ENCODE measurements at places on chromosomes 7 and 10.

DNA sequence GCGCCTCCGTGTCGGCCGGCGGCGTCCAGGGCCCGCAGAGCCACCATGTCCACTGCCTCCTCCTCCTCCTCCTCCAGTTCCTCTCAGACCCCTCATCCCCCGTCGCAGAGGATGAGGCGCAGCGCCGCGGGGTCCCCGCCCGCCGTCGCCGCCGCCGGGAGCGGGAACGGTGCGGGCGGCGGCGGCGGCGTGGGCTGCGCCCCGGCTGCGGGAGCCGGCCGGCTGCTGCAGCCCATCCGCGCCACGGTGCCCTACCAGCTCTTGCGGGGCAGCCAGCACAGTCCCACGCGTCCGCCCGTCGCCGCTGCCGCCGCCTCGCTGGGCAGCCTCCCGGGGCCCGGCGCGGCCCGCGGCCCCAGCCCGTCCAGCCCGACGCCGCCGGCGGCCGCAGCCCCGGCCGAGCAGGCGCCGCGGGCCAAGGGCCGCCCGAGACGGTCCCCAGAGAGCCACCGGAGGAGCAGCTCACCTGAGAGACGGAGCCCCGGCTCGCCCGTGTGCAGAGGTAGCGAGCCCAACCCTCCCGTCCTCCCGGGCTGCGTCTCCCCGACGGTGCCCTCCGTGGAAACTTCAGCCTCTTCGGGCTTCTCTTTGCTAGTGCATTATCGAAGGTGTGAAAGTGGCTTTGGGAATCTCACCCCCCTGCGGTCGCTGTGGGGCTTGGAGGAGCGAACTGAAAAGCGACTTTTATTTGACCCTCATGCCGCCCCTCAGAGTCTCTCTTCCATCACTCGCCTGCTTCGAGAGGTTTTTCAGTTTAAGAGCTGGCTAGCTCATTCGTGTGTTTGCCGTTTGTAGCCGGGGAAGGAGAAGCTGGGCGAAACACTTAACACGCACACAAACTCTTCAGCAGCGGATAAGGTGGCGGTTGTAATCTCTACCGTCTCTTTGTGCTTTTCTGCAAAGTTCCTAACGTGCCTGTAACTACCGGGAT lies 975 bp downstream of the GLCCI1 start:
- DNase-seq: peak; percentile 79

GRCh38 chr7:2257046-2257551 lies 15.1 kb downstream of the NUDT1 start:
- DNase-seq: no peak

GRCh38 chr10:5013385-5013784 lies 9.7 kb upstream of the AKR1C2 start:
- DNase-seq: no peak

- DNase-seq: no peak
Observed at GRCh38 chr10:131817866-131818509, 82.8 kb upstream of the PPP2R2D start.

DNA sequence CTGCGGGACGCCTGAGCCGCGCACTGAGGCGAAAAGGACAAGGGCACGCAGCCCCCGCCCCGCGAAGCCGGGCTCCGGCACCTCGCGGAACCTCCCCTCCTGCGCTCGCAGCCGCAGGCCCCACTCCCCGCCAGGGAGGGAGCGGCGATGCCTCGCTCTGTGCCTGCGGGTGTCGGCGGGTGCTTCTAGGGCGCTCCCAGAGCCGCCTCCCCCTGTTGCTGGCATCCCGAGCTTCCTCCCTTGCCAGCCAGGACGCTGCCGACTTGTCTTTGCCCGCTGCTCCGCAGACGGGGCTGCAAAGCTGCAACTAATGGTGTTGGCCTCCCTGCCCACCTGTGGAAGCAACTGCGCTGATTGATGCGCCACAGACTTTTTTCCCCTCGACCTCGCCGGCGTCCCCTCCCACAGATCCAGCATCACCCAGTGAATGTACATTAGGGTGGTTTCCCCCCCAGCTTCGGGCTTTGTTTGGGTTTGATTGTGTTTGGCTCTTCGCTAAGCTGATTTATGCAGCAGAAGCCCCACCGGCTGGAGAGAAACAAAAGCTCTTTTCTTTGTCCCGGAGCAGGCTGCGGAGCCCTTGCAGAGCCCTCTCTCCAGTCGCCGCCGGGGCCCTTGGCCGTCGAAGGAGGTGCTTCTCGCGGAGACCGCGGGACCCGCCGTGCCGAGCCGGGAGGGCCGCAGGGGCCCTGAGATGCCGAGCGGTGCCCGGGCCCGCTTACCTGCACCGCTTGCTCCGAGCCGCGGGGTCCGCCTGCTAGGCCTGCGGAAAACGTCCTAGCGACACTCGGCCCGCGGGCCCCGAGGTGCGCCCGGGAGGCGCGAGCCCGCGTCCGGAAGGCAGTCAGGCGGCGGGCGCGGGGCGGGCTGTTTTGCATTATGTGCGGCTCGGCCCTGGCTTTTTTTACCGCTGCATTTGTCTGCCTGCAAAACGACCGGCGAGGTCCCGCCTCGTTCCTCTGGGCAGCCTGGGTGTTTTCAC lies 519 bp downstream of the ITGB8 start:
- DNase-seq: peak; percentile 44

- DNase-seq: no peak
Observed at GRCh38 chr7:4080954-4081353, 601.1 kb upstream of the FOXK1 start.

DNA sequence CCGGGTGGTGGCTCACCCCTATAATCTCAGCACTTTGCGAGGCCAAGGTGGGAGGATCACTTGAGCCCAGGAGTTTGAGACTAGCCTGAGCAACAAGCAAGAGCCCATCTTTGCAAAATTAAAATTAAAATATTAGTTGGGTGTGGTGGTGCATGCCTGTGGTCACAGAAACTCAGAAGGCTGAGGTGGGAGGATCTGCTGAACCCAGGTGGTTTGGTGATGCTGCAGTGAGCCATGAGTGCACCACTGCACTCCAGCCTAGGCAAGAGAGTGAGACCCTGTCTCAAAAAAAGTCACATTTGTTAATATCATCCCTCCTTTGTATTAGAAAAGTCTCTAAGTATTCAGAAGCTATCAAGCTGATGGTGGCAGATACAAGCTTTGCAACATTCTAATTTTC lies 317.5 kb downstream of the ANKRD30A start:
- DNase-seq: no peak

DNA sequence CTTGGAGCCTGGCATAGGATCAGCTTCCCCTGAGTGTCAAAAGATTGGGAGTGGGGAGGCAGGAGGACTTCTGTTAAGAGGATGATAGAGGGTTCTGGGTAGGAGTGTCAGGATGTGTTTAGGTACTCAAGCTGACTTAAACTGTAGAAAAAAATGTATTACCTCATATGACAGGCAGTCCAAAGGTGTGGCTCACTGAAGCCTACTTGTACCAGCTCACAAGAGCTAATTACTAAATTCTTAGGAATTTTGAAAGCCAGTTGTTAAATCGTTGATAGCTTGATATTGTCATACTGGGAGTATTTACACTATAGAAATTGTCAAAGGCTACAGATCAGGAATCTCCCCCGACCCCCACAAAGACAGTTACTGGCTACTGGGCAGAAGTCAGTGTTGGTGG lies 32.1 kb downstream of the FAS start:
- DNase-seq: no peak

- DNase-seq: no peak
Observed at GRCh38 chr7:49789736-49790135, 16.3 kb downstream of the VWC2 start.

- DNase-seq: no peak
Observed at GRCh38 chr10:49609006-49609282, 1.2 kb upstream of the SLC18A3 start.

DNA sequence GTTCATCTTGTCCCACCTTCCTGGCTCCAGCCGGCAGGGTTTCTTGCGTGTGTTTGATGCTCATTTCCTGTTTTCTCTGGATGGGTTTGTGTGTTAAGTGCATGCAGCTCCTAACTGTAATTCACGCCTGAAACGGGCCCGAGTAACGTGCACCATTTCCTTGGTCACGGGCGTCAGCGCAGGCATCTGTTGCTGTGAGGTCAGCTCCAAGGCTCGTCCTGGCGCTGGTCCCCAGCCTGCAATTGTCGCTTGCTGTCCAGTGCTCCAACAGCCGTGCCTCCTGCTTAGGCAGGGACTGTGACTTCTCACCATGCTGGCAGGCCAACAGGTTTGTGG lies 201.1 kb downstream of the GLRX3 start:
- no peak for DNase-seq

- no peak for DNase-seq
Observed at GRCh38 chr7:135822376-135822775, 73.8 kb upstream of the FAM180A start.

DNA sequence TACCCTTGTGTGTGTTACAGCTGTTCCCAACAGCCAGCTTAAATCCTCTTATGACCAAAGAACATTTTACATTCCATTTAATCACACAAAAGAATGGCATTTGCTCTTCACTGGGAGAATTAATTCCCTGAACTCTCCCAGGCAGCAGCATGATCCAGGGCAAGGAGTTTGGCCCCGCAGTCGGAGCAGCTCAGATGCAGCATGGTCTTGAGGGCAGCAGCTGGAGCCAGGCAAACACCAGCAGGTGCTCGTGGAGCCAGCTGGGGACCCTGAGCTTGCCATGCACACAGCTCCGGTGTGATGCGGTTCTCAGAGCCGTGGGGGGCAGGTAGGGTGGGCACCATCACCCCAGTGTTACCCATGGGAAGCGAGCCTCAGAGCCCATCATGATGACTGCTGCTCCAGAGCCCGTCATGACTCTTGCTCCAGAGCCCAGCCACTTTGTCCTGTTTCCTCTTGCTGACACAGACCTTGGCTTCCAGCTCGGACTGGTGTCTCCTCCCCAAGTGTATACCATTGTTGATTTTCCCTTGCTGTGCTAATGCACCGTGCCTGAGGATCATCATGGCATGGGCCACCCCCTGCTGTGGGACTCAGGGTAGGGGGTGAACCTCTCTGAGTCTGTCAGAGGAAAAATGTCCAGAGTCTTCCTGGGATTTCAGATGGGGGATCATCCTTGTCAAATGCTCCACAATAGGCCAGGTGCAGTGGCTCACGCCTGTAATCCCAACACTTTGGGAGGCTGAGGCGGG lies 75.8 kb downstream of the ZRANB1 start:
- no peak for DNase-seq

DNA sequence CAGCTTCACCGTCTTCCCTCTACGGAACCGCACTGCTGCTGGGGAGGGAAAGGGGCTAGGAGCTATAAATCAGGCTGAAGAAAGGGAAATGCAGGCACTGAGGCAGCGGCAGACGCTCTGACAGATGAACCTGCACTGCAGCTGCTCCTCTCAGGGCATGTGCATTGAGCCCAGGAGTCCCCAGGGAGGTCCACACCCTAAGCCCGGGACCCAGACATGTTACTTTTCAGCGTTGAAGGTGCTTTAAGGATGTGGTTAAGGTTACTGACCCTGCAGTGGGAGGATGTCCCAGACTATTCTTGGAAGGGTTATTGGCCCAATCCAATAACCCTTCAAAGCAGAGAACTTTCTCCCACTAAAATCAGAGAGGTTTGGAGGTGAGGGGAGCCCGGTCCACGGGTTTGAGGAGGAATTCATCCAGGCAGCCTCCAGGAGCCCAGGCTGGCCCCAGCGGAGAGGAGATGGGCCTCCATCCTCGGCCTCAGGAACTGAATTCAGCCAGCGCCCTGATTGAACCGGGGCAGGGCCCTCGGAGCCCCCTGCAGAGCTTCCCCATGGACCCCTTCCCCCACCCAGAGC lies 75.4 kb downstream of the ADARB2 start:
- no peak for DNase-seq

DNA sequence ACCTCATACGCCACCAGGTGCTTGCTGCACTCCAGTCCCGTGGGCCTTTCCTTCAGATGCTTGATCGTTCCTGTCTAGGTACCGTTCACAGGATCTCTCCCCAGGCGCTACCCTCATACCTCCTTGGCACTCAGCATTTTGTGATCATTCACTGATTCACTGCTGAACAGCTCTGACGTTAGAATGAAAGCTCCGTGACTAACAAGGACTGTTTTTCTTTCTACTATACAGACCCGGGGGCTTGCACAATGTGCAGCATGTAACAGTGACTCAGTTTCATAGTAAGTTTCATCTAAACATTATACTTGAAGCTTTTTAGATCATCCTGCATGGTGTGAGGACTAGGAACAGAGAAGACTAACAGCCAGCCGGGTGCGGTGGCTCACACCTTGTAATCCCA lies 20.6 kb downstream of the KIN start:
- DNase-seq: no peak

DNA sequence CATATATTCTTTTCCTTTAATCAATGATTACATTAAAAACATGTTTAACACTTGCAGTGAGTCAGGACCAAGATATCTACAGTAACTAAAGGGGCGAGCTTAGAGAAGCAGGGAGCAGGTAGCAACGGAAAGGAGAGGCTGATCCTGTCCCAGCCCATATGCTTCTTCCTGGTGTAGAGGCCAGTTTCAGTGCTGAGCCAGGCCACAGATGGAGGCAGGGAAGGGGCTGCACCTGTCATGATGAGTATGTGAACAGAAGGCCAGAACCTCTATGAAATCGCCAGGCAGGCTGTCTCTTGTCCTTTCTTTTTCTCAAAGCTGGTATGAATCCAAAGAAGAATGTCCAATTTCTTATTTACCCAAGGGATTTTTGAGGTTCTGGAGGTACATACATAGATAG lies 16.3 kb downstream of the REEP3 start:
- no peak for DNase-seq

GRCh38 chr7:150356265-150356897 lies 12.2 kb upstream of the REPIN1 start:
- peak; percentile 54 for DNase-seq

DNA sequence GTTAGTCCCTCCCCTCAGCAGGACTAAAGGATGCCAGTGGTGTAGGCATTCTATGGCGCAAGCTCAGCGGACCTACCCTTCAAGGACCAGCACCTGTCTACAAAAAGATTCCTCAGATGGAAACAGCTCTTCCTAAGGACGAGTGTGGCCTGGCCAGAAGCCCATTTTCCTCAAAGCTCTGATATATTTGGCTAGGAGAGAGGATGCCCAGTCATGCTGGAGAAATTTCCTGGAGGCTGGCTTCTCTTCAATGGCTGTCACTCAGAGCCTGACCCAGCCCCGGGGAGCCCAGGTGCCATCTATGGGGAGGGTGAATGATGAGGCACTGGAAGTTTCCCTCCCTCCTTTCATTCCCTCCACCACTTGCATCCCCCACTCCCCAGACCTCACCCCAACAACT lies 111.5 kb downstream of the PLXNA4 start:
- no peak for DNase-seq

DNA sequence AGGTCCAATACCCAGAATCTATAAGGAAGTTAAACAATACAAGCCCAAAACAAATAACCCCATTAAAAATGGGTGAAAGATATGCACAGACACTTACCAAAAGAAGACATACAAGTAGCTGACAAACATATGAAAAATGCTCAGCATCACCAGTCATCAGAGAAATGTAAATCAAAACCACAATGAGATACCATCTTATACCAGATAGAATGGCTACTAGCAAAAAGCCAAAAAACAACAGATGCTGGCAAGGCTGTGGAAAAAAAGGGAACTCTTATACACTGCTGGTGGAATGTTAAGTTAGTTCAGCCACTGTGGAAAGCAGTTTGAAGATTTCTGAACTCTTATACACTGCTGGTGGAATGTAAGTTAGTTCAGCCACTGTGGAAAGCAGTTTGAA lies 331.1 kb downstream of the KIF20B start:
- no peak for DNase-seq

DNA sequence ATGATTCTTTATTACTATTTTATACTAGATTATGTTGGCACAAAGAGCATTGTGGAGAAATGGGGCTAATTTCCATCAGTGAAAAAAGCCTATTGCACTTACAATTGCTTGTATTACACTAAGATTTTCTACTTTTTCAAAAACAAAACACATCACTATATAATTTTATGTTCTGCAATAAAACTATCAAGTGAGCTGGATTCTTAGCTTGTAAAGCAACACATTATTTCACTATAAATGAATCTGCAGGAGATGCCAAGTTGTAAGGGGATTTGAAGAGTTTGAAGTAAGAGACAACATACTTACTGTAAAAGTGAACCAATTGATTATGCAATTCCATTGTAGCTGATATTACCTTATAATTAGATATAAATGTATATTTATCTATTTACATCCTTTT lies 333.3 kb upstream of the SEMA3D start:
- DNase-seq: no peak
